ENCODE measurements at places on chromosomes 2 and 18.

DNA sequence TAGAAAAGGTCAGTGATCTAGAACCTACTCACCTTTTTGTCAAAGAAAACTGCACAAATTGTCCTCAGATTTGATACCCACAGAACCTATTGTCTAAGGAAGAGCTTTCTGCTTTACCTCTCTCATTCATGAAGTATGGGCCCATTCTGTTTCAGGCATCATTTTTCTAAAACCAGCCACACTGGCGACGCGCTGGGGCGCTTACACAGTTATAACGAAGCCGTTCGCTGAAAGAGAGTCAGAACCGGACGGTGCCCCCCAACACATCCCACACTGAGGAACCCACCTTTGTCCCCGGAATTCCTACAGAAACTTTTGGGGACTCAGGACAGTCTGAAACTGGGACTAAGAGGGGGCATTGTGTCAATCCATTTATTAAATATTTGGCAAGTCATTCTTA is 206.3 kb upstream of the HAAO start:
- no peak for DNase-seq

DNA sequence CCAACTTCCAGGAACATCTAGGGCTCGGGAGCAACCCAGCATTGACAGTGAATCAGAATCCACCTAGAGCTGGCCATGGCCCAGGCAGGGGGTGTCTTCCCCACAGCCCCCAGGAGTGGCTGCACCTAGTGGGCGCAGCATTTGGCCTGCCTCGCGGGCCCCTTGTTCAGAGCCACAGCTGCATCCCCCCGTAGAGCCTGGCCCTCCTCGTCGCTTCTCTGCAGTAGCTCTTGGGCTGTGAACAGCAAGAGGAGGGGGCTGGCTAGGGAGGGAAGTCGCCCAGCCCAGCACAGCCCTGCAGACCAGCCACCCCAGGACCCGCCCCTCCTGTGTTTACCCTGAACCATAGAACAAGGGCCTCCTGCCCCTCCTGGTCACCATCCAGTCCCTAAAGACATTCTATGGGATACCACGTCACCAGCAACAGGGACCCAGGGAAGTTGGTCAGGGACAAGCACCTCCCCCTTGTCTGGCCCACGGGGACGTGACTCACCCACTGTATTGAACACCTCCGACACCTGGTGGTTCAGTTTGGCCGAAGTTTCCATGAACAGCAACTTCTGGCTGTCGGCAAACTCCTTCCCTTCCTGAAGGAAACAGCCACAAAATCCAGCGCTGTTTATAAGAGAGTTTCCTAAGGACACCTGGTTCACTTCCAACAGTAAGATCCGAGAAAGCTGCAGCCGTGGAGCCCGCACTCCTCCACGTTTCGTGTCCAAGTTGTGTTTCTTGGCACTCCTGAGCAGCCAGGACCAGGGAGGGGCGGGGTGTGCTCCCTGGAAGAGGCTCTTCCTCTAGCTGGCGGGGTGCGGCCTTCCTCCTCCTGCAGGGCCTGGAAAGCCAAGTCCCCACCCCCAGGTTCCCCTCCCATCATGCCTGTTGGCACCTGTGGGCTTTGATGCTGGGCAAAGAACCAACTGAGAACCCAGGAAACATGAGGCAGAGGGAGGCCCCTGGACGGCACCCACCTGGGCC is 8.8 kb downstream of the PRLH start:
- DNase-seq = no peak

- DNase-seq = no peak
These were observed 3.7 kb downstream of the CCL20 start for GRCh38 chr2:227817336-227817735.

DNA sequence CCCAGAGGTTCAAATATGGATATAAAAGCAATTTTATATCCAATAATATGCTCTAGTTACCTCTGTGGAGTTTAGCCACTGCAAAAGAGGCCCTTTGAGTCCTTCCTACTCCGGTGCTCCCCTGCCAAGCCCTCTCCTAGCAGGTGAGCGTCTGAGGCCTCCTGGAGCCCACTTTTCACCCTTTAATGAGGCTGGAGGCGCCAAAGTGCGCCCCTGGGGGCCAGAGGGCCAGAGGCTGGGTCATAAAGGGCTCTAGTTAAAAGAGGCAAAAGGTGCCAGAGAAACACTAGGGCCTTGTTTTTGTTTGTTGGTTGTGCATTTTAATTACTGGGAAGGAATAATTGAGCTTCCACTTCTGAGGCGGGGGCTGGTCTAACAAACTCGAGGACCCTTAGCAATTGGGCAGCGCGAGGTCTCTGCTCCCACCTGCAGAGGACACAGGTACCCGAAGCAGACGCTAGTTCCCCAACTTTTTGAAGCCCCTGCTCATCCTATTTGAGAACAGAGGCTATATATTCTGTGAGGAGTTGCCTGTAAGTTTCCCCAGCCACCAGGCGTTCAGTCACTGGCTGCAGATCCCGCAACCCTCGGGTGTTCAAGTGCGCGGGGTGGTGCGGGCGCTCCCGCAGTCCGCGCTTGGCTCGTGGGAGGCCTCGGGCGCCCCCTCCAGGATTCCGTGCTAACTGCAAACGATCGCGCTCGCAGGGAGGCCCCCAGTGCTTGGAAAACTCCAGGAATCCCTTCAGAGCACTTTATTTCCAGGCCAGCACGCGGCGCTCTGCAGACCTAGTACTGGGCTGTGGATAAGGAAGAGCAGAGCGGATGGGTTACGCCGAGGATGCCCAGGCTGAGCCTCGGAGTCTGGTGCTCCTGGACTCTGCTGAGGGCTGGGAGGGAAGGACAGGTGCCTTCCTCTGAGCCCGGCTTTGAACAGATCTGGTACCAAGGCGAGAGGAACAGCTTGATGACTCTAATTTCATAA is 14.1 kb downstream of the MSGN1 start:
- no peak for DNase-seq

- DNase-seq = no peak
These were observed 38.6 kb downstream of the RAMP1 start for GRCh38 chr2:237898057-237898414.

GRCh38 chr18:24559526-24559925 is 99.1 kb downstream of the HRH4 start:
- DNase-seq = no peak

GRCh38 chr2:181363164-181363563 is 94.0 kb upstream of the ITGA4 start:
- DNase-seq = no peak

GRCh38 chr2:45716915-45717314 is 65.4 kb downstream of the PRKCE start:
- no peak for DNase-seq

GRCh38 chr2:37667704-37668103 is 3.7 kb downstream of the CDC42EP3 start:
- no peak for DNase-seq

- no peak for DNase-seq
These were observed 54.0 kb upstream of the COL5A2 start for GRCh38 chr2:189233527-189233926.

DNA sequence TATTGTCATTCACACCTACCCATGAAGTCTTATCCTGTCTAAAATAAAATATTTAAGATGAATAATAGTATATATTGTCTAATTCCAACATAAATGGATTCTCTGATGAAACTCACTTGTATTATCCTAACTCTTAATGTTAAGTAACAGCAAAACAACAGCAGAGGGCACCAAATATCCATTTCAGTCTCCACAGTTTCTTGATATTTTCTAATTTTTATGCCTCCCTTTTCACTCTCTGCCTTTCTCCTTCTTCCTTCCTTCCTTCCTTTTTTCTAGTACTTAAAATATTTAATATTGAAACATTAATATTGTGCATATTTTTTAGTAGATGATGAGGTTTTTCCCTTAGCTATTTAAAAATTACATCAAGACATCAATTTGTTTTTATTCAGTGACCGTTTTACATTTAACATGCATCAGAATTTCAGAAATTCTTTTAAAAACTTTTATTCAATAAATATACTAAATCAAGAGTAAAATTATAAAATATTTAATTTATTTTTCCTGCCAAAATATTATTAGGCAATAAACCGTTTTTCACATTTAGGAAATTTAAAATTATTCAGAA is 97.6 kb downstream of the WDR7 start:
- peak; percentile 76 for DNase-seq

DNA sequence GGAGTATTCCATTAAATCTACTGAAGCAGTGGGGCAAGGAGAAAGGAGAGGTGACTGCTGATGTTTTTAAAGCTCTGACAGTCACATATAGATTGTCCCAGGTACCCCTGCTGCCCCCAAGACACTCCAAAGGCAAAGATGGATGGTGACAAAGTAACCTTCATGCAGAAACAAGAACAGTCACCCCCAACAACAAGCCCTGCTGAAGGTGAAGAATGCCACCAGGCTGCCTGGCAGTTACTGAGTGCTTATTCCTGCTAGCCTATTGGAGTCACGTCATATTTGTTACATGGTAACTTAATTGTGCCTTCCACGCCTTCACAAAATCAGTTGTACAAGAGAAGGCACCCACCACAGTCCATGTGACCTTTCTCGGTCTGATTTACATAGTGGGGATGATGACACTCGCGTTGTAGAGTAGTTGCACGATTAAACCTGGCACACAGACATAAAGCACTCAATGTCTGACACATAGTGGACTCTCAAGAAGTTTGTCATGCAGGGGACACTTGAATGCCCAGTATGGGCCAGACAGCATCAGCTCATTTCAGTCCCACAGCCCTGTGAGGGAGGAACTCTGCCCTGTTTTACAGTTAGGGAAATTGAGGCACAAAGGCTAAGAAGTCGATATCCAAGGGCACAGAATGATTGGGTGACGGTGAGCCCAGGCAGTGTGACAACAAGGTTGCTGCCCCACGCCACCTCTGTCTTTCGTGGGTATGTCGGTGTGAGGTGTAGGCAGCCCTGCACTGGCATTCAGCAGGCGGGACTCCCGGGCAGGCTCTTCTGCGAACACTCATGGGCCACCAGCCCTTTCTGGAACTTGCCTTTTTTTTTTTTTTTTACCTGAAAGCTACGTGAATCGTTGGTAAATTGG is 62.7 kb downstream of the ZCCHC2 start:
- no peak for DNase-seq

DNA sequence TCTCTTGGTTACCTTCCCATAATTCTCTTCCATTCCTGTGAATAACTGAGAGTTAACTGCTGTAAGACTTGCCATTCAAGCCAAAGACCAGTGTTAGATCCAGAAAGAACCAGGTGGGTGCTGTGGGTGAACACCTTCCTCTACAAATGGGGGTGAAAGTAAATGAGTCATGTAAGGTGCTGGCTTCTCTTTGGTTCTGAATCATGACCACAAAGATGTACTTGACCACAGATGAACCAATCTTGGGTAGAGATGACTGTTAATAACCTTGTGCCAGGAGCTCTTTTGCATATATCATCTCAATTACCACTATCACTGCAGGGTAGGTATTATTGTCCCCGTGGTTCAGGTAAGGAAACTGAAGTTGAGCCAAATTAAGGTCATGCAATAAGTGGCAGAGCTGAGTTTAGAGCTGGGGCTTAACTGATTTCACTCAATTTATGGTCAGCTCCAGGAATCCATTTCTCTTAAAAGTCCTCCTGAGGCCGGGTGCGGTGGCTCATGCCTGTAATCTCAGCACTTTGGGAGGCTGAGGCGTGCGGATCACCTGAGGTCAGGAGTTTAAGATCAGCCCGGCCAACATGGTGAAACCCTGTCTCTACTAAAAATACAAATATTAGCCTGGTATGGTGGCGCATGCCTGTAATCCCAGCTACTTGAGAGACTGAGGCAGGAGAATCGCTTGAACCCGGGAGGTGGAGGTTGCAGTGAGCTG is 244.9 kb upstream of the CXCR4 start:
- no peak for DNase-seq

All from NCI-H510A treated with DMSO at 0.1 percent for 48 hours (cell line).